Inflammatory macrophage (primary cell): ENCODE measurements at places on chromosomes 4 and X.

- DNase-seq = no peak
Observed at GRCh38 chr4:26122690-26123089, 198.1 kb upstream of the RBPJ start.

- DNase-seq = no peak
Observed at GRCh38 chr4:159607809-159608208, 504.9 kb downstream of the RAPGEF2 start.

- no peak for DNase-seq
Observed at GRCh38 chr4:86855572-86855971, 6.4 kb upstream of the SLC10A6 start.

DNA sequence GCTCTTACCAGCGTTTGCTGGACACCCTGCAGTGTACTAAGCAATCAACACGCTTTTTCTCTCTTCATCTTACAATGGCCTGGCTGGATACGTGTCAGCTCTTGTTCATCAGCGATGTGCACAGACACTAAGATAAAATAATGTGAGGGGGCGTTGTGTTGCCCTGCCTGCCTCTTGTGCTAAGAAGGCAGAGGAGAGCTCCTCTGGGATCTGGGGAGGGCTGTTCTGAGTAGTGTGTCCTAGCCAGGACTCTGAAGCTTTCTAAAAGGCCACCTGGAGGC lies 49.7 kb downstream of the NELFA start:
- no peak for DNase-seq

DNA sequence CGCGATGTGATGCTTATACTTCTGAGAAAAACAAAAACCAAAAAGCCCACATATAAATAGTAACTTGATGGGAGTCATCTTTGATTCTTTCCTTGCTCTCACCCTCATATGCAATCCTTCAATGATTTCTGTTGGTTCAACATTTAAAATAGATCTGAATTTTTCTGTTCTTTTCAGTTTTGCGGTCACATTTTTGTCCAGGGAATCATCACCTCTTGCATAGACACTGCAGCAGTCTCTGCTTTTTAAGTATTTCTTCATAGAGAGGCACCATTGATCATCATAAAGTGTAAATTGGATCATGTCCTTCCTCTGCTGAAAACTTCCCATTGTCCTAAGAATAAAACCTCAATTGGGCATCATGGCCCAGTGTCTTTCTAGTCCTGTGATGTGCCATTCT lies 81.1 kb upstream of the SLC4A4 start:
- DNase-seq = no peak

DNA sequence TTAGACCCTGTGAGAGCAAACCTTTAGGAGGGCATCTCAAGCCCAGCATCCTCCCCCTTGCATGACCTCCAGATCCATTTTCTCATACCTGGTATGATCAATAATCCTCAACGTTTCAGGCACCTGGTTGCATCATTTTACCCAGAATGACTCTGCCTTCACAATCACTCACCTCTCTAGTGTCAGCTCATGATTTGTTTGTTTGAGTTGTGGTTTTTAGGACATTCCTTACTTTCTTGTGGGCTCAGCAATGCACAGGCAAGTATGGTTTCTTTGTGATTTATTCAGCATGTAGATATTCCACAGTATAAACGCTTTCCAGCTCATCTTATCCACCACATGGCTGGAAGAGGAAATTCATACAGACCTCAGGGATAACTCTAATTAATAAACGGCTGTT lies 93.6 kb upstream of the CPEB2 start:
- no peak for DNase-seq
